T-helper 2 cell (primary cell): ENCODE measurements at places on chromosomes 1 and 21.

GRCh38 chr1:242467556-242468145 is 56.8 kb downstream of the PLD5 start:
- DNase-seq, result no peak

DNA sequence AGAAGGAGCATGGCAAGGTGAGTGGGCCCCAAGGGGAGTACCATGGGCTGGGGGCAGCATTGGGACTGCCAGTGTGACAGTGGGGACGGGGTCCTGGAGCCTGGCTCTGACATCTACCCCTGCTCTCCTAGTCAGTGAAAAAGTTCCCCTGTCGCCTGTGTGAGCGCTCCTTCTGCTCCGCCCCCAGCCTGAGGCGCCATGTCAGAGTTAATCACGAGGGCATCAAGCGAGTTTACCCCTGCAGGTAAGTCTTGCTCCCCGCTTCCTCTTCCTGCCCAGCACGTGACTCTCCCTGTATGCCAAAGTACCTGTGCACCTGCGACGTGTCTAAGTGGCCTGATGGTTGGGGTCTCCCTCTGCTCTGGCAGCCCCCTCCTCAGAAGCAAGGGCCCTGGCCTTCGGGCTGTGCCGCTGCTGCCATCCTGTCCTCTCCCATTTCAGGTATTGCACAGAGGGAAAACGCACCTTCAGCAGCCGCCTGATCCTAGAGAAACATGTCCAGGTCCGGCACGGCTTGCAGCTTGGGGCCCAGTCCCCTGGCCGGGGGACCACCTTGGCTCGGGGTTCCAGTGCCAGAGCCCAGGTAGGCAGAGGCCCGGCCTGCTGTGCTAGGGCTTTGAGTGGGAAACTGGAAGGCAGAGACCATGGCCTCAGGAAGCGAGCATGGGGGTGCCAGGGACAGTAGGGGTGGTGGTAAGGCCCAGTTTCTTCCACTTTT is 8.1 kb downstream of the ZNF687 start:
- no peak for DNase-seq

- DNase-seq, result no peak
Observed at GRCh38 chr1:22417466-22417865, 34.2 kb upstream of the ZBTB40 start.

DNA sequence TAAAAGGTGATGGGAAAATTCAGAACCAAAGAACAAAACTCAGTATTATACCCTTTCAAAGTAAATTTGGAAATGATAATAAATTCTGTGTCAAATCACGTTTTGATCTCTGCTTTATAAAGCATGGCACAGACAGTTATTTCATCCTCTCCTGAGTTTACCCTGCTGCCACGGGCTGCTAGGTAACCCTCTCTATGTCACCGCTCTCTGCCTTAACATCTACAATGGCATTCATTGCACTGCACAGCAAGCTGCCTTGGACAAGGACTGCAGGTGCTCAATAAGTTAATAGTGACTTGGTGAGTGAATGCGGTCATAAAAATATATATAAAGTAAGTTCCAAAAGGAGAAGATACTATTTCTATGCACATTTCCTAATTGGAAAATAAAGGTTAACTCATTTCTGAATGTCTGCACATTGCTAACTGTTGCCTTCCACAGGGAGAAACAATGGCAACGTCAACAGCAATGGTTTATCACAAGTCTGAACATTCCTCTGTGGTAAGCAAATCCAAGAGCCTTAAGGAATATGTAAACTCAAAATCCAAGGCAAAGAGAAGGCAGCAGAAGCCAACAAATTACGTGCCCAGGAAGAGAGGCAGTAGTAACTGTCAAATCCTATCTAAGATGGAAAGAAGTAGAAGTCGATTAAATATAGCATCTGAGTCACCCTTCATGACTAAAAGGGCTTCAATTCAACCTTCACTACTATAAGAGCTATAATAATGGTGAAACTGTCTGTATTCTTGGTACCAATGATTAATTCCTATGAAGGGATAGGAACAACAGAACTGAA is 19.4 kb downstream of the FYB2 start:
- DNase-seq, result no peak

DNA sequence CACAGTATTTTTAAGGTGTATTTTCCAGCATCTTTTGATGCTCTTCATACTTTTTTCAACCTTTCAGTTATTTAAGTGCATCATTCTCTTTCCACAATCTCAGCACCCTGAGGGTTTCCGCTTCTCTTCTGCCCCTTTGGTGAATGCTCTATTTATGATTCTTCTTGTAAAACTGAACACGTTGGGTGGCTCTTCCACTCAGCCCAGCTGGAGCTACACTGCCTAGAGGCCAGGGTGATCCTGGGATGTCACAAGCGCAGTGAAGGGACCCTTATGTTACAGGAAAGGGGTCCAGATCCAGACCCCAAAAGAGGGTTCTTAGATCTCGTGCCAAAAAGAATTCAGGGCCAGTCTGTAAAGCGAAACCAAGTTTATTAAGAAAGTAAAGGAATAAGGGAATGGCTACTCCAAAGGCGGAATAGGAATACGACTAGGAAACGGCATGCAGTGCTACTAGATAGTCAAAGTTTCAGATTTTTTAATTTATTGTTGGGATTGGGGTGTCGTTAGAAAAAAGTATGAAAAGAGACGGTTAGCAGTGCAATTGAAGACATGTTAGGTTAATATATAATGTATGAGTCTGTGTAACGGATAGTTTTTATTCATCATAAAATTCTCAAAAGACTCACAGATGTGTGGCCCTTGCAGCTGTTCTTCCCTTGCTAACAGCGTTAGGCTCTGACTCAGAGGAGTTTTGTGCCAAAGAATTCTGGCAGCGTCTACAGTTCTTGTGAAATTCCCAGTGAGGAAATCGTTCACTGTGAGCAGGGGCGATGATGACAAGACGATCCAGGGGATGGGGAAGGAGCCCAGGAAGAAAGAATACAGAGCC is 14.4 kb upstream of the ERVH48-1 start:
- DNase-seq, result no peak

DNA sequence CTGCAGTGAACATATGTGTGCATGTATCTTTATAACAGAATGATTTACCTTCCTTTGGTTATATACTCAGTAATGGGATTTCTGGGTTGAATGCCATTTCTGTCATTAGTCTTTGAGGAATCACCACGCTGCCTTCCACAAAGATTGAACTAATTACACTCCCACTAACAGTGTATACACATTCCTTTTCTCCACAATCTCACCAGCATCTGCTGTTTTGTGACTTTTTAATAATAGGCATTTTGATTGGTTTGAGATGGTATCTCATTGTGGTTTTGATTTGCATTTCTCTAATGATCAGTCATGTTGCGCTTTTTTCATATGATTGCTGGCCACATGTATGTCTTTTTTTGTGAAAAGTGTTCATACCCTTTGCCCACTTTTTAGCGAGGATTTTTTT is 680.5 kb downstream of the PTPRC start:
- no peak for DNase-seq
